ENCODE measurements at places on chromosomes 13 and 19.

- no peak for DNase-seq
Measured at GRCh38 chr19:3374369-3375112, 8.2 kb downstream of the NFIC start.

DNA sequence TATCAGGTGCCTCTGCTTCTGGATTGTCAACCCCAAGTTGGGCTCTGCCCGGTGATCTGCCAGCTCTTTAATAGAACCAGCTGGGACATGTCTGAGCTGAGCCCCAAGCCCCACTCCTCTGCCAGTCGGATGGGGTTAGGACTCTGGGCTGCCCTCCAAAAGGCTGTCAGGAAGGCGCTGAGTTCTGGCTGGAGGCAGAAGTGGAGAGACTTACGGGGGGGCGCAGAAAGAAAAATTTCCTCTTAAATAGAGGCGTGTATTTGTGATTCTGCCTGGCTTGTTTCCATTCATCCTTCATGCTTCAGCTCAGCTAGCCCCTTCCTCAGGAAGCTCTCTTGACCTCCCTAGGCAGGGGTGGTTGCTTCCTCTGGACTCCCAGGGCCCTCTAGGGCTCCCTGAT, 985 bp upstream of the KCNK6 start:
- no peak for DNase-seq

DNA sequence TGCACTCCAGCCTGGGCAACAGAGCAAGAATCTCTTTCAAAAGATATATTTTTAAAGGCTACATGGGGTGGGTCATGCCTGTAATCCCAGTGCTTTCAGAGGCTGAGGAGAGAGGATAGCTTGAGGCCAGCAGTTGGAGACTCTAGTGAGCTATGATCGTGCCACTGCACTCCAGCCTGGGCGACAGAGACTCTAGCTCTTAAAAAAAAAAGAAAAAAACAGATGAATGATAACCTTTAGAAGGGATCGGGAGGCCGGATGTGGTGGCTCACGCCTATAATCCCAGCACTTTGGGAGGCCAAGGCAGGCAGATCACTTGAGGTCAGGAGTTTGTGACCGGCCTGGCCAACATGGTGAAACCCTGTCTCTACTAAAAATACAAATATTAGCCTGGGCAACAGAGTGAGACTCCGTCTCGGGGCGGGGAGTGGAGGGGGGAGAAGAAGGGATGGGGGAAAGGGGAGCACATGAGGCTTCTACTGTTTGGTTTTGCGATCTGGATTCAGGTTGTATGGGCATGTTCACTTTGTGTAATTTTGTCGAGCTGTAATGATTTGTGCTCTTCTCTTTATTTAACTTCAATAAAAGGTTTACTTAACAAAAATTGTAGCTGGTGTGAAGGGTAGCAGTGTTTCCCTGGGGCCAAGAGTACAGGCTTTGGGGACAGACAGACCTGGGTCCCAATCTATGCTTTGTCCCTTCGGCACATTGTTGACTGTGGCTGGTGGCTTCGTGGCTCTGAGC, 1.1 kb upstream of the PSMC4 start:
- DNase-seq, result no peak

DNA sequence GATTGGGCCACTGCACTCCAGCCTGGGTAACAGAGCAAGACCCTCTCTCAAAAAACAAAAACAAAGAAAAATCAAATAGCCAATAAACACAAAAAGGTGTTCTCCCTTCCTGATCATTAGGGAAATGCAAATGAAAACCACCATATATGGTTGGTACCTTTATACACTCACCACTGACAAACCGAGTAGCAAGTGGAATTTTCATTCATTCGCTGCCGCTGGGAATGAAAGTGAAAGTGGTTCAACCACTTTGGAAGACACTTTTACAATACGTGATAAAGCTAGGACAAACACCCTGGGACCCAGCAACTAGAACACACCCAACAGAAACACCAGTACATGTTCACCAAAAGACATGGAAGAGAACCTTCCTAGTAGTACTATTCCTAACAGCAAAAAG, 21.0 kb downstream of the GRIK5 start:
- DNase-seq, result no peak

DNA sequence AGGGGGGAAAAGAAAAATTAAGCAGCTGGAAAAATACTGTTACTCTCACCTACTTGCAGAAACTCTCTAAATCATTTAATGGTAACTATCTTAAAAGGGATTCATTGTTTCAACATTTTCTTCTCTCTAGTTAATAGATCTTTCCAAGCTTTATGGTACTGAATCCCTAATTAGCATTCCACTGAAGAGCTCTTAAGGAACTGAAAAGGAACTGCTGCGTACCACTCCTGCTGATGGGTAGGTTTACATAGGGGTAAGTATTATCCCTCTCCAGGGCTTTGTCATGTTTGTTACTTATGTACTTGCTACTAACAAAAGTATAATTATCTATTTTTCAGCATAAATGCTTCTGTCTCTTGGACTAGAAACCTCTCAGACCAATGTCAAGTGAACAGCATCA, 12.5 kb downstream of the TEX30 start:
- DNase-seq, result no peak

DNA sequence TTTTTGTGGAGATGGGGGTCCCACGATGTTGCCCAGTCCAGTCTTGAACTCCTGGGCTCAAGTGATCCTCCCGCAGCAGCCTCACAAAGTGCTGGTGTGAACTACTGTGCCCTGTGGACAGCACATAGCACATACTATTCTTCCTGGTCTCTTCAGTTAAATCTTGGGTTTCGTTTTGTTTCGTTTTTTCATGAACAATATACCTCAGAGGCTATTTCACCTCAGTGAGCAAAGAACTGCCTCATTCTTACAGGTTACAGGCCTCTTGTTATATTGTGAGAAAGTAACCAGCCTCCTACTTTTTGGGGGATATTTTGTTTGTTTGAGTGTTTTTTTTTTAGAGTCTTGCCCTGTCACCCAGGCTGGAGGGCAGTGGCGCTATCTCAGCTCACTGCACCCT, 1.3 kb upstream of the C3 start:
- DNase-seq, result no peak

GRCh38 chr13:48132961-48133360, 38.1 kb upstream of the MED4 start:
- no peak for DNase-seq

DNA sequence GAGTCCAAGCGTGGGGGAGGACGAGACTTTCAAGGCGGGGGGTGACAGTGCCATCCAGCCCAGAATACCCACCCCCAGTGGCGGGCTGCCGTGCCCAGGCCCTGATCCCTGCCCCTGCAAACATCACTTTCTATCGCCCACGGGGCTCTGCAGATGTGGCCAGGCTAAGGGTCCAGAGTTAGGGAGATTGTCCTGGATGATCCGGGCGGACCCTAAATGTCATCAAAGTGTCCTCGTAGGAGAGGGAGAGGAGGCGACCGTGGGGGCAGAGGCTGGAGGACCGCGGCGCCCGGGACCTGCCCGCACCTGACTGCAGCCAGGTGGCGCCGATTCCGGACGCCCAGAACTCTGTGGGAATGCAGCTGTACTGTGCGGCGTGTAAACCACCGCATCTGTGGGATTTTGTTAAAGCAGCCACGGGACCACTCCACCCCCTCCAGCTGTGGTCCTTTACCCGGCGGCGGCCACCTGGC, 32.4 kb downstream of the GJA3 start:
- DNase-seq, result no peak
